ENCODE measurements at places on chromosomes 3 and 15.
A peak's percentile ranks its signal among the peaks of the same experiment; 100 is the strongest.

- no peak for DNase-seq
Measured at GRCh38 chr15:28917791-28918140, 32.0 kb downstream of the APBA2 start.

- no peak for DNase-seq
Measured at GRCh38 chr3:64642327-64643151, 45.3 kb downstream of the ADAMTS9 start.

GRCh38 chr3:80970292-80970691 is 791.2 kb downstream of the GBE1 start:
- DNase-seq = no peak

DNA sequence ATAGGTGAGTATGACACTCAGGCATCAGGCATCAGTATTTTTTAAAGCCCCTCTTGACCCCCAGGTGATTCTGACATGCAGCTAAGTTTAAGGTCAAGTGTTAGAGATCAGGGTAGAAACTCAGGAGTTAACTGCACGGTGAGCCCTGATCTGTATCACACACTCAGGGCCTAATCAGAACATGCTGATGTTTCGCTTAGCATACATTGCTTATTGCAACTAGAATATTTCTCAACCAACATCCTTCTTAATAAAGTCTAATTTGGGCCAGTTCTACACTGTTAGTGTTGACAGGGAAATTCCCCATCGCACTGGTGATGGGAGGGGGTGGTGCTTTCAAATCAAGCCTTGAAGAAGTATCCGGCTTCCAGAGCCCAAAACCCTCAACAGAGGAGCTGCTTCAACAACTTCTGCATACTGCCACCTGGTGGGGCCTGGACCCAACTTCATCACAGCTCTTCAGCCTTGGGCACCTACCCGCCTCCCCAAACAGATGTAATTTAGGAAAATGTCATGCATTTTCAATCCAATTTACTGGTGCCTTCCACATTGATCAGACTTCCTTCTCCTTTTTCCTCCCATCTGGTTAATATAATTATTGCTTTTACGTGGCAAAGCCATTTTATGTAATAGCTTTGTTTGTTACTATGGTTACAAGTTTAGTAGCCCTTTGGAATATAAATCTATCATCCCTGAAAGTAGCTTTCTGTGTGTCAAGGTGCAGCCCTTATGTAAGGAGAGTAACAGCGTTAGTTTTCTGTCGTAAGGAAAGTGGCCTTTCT is 312.2 kb downstream of the RORA start:
- peak; percentile 87 for DNase-seq

DNA sequence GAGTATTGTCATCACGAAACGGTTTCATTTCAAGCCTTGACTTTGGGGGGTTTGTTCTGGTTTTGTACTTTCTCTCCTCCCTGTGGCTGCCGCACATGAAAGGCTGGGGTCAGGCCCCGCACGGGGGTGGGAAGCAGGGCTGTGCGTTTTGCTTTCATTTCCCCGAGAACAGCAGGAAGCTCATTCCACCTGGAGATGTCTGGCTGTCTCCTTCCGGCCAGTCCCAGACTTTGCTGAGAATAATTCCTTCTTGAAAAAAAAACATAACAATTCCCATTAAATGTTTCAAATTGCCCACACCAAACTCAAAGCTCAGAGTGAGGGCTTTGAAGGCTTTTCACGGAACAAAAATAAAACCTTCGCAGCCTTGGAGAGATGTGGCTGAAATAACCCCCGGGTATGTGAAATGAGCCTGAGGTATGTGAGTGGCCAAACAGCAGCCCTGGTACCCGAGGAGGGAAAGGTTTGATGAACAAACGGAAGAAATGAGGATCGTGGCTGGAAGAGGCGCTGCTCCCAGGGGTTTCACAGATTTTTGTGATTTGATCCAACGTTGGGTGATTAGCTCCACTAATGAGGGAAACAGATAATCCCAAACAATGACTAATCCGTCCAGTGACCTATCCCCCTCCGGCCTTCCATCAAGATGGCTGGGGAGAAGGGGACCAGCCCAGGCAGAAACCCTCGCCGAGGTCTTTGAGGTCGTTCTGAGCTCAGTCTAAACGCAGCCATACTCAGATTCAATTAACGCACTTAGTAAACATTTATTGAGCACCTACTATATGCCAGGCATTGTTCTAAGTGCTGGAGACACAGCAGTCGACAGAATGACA is 126.9 kb upstream of the MEF2A start:
- DNase-seq = no peak

GRCh38 chr3:56985878-56986277 is 74.6 kb upstream of the SPATA12 start:
- DNase-seq = peak; percentile 27

- DNase-seq = no peak
Measured at GRCh38 chr15:71220828-71221227, 105.6 kb downstream of the THSD4 start.

- DNase-seq = no peak
Measured at GRCh38 chr15:96494505-96494904, 164.0 kb downstream of the NR2F2 start.
